ENCODE measurements at places on chromosomes 3 and 15.

DNA sequence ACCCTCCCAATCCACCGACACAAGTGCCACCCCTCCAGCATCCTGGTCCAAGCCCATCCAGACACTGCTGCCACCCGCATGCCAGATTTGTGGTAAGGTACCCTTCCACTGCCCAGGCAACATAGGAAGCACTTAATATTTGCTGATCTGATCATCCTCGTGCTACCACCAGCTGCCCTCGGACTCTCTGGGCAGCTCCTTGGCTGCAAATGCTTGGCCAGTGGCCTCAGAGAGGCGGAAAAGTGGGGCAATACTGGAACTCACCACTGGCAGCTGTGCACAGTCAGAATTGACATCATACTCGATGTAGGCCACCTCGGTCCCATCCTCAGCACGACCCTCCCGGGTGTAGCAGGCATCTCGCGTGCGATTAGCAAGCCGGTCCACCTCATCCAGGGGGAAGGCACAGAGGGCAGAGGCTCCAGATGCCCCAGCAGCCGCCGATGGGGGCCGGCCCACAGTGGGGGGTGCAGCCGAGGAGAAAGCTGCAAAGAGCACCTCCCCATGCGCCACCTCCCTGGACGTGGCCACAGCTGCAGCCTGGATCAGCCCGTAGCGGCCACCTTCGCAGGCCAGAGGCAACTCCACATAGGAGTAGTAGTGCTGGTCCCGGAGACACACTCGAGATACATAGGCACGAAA is 6.5 kb downstream of the PLXNB1 start:
- DNase-seq = no peak

GRCh38 chr3:158509891-158510290 is 61.1 kb upstream of the MLF1 start:
- DNase-seq = no peak

DNA sequence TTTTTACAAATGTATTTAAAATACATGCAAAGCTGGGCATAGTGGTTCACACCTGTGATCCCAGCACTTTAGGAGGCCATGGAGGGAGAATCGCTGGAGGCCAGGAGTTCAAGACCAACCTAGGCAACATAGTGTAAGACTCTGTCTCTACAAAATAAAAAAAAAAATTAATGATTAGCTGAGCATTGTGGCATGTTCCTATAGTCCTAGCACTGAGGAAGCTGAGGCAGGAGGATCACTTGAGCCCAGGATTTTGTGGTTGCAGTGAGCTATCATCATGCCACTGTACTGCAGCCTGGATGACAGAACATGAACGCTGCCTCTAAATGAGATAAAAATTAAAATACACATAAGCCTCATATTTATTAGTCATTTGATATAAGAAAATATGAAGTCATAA is 142.8 kb downstream of the TCF12 start:
- no peak for DNase-seq

- no peak for DNase-seq
Measured at GRCh38 chr3:23915537-23916108, 1.2 kb downstream of the NKIRAS1 start.

- DNase-seq = peak; percentile 43
Measured at GRCh38 chr3:14467814-14468620, 65.6 kb downstream of the SLC6A6 start.

- no peak for DNase-seq
Measured at GRCh38 chr3:193553586-193553985, 1.1 kb downstream of the ATP13A4 start.

- no peak for DNase-seq
Measured at GRCh38 chr3:183880121-183880520, 4.6 kb downstream of the PARL start.

DNA sequence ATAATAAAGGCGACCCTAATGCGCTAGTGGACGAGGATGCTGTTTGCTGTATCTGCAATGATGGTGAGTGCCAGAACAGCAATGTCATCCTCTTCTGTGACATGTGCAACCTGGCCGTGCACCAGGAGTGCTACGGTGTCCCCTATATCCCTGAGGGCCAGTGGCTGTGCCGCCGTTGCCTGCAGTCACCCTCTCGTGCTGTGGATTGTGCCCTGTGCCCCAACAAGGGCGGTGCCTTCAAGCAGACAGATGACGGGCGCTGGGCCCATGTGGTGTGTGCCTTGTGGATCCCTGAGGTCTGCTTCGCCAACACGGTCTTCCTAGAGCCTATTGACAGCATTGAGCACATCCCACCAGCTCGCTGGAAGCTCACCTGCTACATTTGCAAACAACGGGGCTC is 7.6 kb downstream of the BRPF1 start:
- no peak for DNase-seq

GRCh38 chr3:188486952-188487351 is 333.0 kb downstream of the LPP start:
- DNase-seq = no peak

DNA sequence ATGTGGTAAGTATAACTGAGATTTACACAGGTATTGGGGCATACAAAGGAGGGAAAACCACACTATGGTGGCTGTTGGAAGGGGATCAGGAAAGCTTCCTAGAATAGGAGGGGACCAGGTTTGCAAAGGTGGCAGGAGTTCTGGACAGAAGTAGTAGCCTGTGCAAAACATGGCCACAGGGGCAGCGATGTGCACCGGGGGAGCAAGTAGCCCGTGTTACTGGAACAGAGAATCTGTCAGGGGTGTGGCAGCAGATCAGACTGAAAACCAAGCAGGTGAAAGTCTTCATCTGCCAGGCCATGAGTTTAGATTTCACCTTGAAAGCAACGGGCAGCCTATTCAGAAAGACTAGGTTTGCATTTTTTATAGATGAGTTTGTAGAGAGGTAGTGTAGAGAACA is 182.3 kb upstream of the LPP start:
- no peak for DNase-seq

DNA sequence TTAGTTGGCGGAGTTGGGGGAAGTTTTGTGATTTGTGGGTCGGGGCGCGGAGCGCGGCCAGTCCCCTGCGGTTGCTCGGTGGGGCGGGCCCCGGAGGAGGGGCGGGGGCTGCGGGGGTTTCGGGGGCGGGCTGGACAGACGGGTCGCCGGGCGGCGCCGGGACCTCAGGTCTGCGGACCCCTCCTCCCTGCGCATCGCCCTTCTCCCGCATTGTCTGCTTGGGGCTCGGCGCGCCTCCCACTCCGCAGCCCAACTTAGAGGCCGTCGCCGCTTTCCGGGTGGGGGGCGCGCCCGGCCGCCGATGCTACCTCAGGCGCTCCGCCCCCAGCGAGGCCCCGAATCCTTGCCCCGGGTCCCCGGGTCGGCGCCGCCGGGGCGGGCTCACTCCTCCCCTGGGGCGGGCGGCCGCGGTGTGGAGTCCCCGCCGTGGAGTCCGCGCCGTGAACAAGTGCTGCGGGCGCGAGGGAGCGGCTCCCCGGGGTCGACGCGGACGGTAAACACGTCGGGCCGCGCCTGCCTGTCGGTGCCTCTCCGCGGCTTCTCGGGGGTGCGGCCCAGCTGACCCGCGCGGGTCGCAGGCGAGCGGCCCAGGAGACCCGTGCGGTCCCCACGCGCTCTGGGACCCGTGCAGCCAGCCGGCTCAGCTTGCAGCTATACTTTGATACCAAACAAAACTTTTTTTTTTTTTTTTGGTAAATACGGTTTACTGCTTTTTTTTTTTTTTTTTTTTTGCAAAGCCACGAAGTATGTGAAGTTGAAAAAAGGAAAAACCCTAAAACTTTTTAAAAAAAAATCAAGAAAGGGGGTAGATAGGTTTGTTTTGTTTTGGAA is 624 bp downstream of the AKAP13 start:
- peak; percentile 60 for DNase-seq

DNA sequence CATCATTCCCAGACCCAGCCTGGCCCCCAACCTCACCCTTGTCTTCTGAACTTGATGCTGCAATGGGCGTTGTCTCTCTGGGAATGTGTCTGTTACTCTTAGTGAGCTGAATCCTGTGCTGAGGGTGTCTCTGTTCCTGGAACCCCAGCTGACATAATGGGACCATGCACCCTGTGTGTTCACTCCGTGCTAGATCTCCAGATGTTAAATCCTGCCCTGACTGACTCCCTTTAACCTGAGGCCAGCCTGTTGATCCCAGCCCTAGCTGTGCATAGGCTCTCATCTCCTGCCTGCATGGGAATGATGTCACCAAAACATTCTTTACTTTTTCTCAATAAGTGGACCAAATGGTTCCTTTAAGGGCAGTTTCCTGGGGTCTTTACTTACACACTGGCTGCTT is 48.0 kb upstream of the UMPS start:
- DNase-seq = no peak

GRCh38 chr3:29977360-29977759 is 629.0 kb upstream of the TGFBR2 start:
- no peak for DNase-seq

DNA sequence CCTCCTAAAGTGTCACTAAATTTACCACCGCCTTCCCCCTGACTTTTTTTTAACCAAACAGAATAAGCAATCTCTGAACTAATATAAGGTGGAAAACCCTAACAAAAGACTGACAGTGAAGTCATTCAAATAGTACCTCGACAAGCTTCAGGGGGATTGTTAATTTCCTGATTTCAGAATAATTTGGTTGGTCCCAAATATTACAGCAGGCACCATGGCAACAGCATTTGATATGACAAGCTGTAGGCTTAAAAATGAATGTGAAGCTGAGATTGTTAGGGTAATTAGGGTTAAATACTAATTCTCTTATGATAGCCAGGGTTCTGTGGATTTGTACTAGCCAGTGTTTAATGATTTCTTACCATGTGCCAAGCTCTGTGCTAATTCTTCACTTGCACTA is 63.5 kb upstream of the GOLGA8B start:
- no peak for DNase-seq

- no peak for DNase-seq
Measured at GRCh38 chr3:196990601-196991007, 22.0 kb upstream of the PIGZ start.

GRCh38 chr3:12289524-12289923 is 654 bp downstream of the PPARG start:
- DNase-seq = no peak

DNA sequence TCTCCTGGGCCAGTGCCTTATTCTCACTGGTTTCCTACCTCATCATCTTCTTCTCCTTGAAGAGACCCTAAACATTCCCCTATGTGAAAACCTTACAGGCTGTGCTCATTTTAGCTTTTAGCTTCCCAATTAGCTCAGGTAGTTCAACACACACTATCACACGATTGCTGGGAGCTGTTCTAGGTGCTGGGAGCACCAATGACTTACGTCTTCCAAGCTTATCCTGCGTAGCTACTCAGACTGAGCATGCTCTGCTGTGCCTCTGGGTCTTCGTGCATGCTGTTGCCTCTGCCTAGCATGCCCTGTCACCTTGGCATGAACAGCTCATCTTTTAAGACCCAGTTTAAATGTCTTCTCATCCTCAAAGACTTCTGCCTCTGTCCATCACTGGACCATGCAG is 55.7 kb upstream of the APEH start:
- no peak for DNase-seq

GRCh38 chr3:88595026-88595425 is 445.3 kb downstream of the C3orf38 start:
- DNase-seq = no peak

DNA sequence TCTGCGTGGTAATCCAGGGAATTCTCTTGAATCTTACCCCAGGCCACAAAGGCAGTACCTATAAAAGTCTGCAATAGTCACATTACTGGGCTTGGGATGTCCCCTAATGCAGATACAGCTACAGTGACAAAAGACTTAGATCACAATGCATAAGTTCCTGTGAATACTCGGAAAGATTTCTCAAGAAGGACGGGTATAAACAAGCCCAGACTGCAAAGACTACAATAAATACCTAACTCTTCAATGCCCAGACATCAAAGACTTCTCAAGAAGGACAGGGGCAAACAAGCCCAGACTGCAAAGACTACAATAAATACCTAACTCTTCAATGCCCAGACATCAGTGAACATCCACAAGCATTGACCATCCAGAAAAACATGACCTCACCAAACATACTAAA is 50.9 kb downstream of the NUDT16 start:
- DNase-seq = no peak

DNA sequence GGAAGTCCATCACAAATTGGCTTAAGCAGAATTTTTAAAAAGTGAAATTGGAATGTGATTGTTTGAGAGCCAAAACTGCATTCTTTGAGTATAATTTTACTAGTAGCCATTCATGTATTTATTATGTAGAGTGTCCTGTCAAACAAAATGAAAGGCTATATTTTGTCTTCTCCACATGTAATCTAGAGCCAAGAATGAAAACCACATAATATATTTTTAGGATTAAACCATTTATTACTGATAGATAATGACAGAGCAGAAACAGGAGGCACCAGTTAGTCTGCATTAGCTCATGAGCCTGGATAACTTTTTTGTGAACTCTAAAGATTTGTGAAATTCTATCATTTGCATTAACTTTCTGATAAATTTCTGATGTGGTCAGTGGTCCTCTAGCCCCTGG is 130.2 kb downstream of the FILIP1L start:
- DNase-seq = no peak

GRCh38 chr3:46900007-46900292 is 22.4 kb downstream of the PTH1R start:
- no peak for DNase-seq

- DNase-seq = no peak
Measured at GRCh38 chr3:134477002-134477401, 8.8 kb downstream of the ANAPC13 start.

DNA sequence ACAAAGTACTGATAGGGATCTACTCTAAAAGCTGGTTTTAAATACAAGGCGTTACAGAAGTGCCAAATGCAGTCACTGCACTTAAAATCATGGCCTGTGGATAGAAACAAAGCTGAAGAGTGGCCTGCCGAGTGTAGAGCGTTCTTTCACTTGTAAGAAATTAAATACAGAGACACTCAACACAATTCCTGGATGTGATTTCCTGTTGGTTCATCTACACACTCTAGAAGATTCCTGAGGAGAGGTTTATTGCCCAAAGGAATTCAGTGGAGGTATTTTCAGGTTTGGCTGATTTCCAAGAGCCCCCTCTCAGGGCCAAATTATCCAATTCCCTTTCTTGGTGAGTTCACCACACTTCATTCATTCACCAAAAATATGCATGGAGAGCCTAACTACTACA is 200.3 kb upstream of the IL12A start:
- DNase-seq = no peak

- DNase-seq = no peak
Measured at GRCh38 chr15:83046558-83047127, 20.4 kb downstream of the BTBD1 start.

DNA sequence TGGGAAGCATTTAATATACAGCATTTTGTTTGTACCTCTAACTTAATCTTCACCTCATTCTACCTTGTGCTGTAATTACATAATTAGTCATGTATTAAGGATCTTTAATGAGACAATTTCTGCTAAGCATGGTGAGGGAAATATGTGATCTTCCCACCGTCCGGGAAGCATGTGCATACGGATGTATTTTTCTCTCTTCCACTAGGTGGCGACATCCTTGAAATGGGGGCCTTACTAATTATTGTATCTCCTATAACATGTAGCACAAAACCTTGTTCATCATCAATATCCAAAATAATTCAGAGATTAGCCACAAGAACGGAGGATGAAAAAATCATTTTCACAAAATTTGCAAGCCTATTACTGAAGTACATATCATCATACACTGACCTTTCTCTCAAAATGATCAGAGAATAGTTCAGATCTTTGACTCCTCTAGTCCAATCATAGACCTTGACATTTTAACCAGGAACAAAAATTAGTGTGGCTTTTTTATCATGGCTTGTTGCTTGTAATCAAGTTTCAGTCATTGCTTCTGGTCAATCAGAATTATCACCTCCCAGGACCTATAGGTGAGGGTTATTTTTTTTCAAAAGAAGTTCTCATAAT is 148.9 kb upstream of the GBE1 start:
- DNase-seq = peak; percentile 2

Data from stimulated activated CD4-positive, alpha-beta T cell treated with anti-CD3 and anti-CD28 coated beads, Interleukin-2, amount 100 ng/mL, for 24 hours (primary cell).